ENCODE measurements at places on chromosomes 4 and X.

GRCh38 chr4:89114100-89114499, 2.8 kb downstream of the TIGD2 start:
- DNase-seq, result no peak

GRCh38 chr4:170940043-170940724, 850.4 kb upstream of the AADAT start:
- no peak for DNase-seq

GRCh38 chrX:110383414-110383813, 24.8 kb downstream of the RTL9 start:
- no peak for DNase-seq

DNA sequence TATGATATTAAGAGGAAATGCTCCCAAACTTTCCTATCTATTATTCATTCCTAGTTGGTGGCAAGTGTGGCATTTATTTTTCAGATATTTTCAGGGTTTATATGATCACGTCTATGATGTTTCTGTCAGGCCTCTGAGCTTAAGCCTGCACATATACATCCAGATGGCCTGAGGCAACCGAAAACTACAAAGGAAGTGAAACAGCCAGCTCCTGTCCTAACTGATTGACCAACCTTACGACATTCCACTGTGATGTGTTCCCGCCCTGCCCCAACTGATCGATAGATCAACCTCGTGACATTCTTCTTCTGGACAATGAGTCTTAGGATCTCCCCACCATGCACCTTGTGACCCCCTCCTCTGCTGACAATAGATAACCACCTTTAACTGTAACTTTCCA, 67.6 kb upstream of the CTSO start:
- no peak for DNase-seq
